ENCODE measurements at places on chromosomes 2 and 18.

GRCh38 chr2:238433300-238433915 is 6.7 kb downstream of the ASB1 start:
- no peaks in the 10 kb centered on the region for H3K27me3 ChIP-seq
- peak overlapping the region; percentile 6 for H3K4me3 ChIP-seq
- no peak for DNase-seq
- no peak overlapping the region for H3K27ac ChIP-seq
- H3K4me1 ChIP-seq: peaks cover 31% of the 10 kb centered on the region

DNA sequence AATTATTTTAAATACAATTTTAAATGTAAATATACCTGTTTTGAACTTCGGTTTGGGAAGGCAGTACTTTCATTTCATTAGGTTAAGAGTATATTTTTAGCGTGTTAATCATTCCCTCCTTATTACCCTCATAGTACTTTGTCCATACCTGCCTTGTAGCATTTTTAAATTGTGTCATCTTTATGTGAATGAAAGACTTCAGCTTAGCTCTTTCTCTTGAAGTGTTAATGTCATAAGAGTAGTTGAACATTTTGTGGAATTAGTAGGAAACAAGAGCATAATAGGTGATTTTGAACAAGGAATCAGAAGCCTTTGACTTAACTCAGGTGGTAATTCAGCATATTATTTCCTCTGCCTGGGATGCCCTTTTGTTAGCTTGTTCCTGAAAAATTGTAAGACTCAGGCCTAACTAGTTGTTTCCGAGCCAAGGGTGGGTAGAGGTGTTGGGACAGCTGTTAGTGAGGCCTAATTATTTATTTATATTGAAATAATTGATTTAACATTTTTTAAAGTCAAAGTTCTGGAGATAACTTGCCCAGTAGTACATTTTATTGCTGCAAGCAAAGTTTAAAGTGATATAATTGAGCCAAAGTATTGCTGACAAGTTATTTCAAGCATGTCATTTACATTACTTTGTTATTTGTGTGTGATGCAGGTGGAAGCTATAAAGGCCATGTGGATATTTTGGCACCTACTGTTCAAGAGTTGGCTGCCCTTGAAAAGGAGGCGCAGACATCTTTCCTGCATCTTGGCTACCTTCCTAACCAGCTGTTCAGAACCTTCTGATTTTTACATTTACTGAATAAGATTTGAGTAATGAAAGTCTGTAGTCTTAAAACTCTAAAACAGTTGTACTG is 38.7 kb downstream of the DDX1 start:
- no peaks in the 10 kb centered on the region for H3K27me3 ChIP-seq
- no peaks in the 10 kb centered on the region for H3K4me1 ChIP-seq
- DNase-seq: no peak
- H3K36me3 ChIP-seq: peaks cover 93% of the 10 kb centered on the region
- no peak overlapping the region for H3K27ac ChIP-seq

DNA sequence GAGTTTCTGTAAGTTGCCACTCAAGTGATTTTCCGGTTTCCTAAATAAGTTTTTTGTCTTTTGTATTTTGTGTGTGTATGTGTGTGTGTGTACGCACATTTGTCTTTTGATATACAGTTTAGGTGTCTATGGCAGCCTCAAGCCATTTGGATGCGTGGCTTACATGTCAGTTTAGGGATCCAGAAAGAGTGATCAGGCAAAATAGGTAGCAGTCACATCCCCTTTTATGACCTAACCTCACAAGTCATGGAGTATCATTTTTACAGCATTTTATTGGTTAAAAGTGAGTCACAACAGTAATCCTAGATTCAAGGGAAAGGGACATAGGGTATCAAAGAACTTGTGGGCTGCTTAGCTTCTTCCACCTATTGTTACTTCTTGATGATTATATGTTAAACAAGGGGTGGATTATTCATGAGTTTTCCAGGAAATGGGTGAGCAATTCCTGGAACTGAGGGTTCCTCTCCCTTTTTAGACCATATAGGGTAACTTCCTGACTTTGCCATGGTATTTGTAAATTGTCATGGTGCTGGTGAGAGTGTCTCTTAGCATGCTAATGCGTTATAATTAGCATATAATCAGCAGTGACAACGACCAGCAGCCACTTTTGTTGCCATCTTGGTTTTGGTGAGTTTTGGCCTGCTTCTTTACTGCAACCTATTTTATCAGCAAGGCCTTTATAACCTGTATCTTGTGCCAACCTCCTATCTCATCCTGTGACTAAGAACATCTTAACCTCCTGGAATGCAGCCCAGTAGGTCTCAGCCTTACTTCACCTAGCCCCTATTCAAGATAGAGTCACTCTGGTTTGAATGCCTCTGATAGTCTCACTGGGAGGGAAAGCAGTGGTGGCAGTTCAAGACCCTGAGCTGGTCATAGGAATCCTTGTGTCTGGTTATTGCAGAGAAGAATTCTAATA is 8.6 kb upstream of the SOCS6 start:
- H3K27ac ChIP-seq: no peak overlapping the region
- no peak overlapping the region for H3K4me3 ChIP-seq
- no peak for DNase-seq
- H3K4me1 ChIP-seq: no peaks in the 10 kb centered on the region

GRCh38 chr2:169828141-169828811 is 1.0 kb downstream of the UBR3 start:
- H3K27me3 ChIP-seq: no peaks in the 10 kb centered on the region
- H3K27ac ChIP-seq: peak overlapping the region; percentile 79
- DNase-seq: peak; percentile 26

DNA sequence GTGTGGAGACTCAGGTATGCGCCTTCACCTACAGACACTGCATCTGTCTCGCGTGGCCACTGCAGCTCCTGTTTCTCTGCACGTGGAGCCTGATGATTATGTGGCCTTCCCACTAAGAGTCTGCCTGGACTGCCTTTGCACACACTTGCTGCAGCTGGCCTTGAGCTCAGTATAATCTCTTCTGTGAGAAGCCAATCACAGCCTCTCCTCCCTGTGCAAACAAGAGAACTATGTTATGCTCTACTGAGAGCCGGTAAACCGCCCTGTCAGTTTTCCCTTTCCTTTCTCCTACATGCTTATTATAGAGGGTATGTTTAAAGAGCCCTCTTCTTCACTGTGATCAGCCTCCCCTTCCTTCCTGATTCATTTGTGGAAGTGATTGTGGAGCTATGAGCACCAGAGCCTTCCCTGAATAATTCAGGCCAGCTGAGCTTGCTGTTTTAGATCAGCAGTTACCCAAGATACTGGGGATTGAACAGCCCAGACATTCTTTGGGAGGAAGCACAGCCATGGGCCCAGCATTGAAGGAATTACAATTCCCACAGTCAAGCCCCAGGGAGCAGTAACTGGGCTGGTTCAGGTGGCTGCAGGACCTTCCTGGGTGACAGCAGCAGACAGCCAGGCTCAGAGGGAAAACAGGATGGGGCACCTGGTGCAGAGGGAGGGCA is 3.7 kb upstream of the TGFA start:
- no peak overlapping the region for H3K27ac ChIP-seq
- DNase-seq: no peak
- H3K4me3 ChIP-seq: no peak overlapping the region
- H3K27me3 ChIP-seq: peaks cover 14% of the 10 kb centered on the region
- peaks cover 19% of the 10 kb centered on the region for H3K4me1 ChIP-seq

GRCh38 chr2:174919947-174920595 is 85.1 kb downstream of the CHN1 start:
- no peak for DNase-seq
- no peak overlapping the region for H3K27ac ChIP-seq
- H3K4me3 ChIP-seq: no peak overlapping the region
- H3K4me1 ChIP-seq: no peaks in the 10 kb centered on the region
- H3K27me3 ChIP-seq: no peaks in the 10 kb centered on the region
- H3K36me3 ChIP-seq: no peaks in the 10 kb centered on the region

- no peaks in the 10 kb centered on the region for H3K27me3 ChIP-seq
- H3K4me1 ChIP-seq: peaks cover 35% of the 10 kb centered on the region
- H3K36me3 ChIP-seq: peaks cover 7% of the 10 kb centered on the region
- H3K4me3 ChIP-seq: no peak overlapping the region
These were observed 52.2 kb downstream of the ODC1 start for GRCh38 chr2:10395893-10396292.

- H3K36me3 ChIP-seq: no peaks in the 10 kb centered on the region
- H3K27ac ChIP-seq: no peak overlapping the region
- no peak overlapping the region for H3K4me3 ChIP-seq
- no peaks in the 10 kb centered on the region for H3K27me3 ChIP-seq
- H3K4me1 ChIP-seq: no peaks in the 10 kb centered on the region
These were observed 192.0 kb downstream of the CDH7 start for GRCh38 chr18:65942854-65943253.

DNA sequence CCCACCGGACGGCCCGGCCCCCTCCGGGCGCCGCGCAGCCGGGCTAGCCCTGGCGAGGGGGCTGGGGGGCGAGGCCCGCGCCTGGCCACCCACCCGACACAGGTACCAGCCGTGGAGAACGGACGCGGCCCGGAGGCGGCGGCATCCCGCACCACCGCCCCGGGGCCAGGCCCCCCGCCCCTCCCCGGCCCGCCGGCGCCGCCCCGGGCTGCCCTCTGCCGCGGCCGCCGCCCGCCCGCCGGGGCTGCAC is 405 bp downstream of the SOS1 start:
- no peak overlapping the region for H3K4me3 ChIP-seq
- peaks cover 39% of the 10 kb centered on the region for H3K4me1 ChIP-seq
- no peak for DNase-seq
- H3K36me3 ChIP-seq: peaks cover 18% of the 10 kb centered on the region
- H3K27ac ChIP-seq: no peak overlapping the region

- peak overlapping the region; percentile 71 for H3K27ac ChIP-seq
- peaks cover 29% of the 10 kb centered on the region for H3K4me1 ChIP-seq
- DNase-seq: no peak
- H3K4me3 ChIP-seq: no peak overlapping the region
- H3K27me3 ChIP-seq: no peaks in the 10 kb centered on the region
These were observed 101.7 kb upstream of the PGAP1 start for GRCh38 chr2:197028230-197028629.

DNA sequence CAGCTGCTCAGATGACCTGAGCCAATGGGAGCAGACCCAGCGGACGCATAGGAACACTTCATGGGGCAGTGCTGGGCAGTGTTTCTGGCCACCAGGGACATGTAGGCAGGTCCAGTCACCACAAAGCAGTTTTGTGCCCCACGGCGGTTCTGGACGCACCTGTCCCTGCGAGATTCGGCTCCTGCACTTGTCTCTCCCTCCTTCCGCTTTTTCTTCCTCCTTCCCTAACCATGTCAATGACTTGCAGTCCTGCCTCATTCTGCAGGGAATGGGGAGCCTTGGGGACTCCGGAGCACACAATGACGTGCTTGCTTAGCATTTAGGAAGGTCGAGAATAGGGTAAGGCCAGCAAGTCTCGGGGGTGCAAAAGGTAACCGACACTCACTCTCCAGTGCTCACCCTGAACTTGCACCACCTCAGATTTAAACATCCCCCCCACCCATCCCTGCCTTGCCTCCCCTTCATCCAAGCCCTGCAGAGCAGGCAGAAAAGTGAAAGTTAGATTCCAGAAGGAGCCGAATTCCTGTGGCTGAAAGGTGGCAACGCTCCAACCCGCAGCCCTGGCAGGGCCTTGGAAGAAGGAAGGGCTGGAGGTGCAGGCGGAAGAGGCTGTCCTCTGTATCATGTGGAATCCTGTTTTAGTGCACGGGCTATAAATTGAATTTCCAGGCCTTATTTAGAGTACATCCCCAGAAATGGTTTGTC is 40.5 kb upstream of the ATG16L1 start:
- H3K36me3 ChIP-seq: no peaks in the 10 kb centered on the region
- no peak overlapping the region for H3K4me3 ChIP-seq
- no peak for DNase-seq
- no peaks in the 10 kb centered on the region for H3K27me3 ChIP-seq
- peaks cover 18% of the 10 kb centered on the region for H3K4me1 ChIP-seq

GRCh38 chr18:59861009-59861408 is 38.8 kb upstream of the PMAIP1 start:
- H3K27me3 ChIP-seq: no peaks in the 10 kb centered on the region
- no peaks in the 10 kb centered on the region for H3K36me3 ChIP-seq
- no peak for DNase-seq
- no peak overlapping the region for H3K27ac ChIP-seq
- H3K4me3 ChIP-seq: no peak overlapping the region
- no peaks in the 10 kb centered on the region for H3K4me1 ChIP-seq

DNA sequence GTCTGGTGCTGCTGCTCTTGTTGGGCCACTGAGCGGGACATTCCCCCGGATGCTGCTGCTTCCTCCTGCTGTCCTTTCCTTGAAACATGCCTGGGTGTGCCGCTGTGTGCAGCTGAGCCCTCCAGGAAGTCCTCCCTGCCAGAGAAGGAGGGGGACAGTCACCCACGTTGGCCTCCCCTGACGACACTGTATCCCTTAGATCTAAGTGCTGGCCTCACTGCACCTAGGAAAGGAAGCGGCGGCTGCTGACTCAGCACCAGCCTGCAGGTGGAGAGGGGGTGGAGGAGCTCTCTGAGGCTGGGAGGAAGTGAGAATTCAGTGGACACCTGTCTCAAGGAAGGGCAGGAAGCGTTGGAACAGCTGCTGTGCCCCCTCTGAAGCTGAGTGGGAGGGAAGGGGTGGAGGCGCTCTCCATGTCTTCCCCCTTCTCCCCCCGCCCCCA is 239.8 kb downstream of the HAUS1 start:
- no peaks in the 10 kb centered on the region for H3K36me3 ChIP-seq
- DNase-seq: peak; percentile 9
- H3K27me3 ChIP-seq: no peaks in the 10 kb centered on the region

DNA sequence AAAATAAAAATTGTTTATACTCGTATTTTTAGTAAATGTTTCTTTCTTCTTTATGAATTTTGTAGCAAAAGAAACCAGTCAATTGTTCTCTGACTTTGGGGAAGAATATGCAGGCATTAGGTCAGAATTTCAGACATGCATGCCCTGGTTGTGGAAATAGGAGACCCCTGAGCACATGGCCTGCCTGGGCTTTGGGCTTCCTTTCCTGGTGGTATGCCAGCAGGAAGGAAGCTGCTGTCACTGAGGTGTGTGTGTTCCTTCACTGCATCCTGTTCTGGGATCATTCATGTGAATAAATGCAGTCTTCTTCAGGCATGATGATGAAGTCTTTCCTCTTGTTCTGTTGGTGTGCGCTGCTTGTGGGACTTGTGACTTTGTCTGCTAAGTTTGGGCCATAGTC is 920.2 kb upstream of the VRK2 start:
- H3K27me3 ChIP-seq: no peaks in the 10 kb centered on the region
- H3K27ac ChIP-seq: no peak overlapping the region
- no peaks in the 10 kb centered on the region for H3K36me3 ChIP-seq
- H3K4me3 ChIP-seq: no peak overlapping the region

DNA sequence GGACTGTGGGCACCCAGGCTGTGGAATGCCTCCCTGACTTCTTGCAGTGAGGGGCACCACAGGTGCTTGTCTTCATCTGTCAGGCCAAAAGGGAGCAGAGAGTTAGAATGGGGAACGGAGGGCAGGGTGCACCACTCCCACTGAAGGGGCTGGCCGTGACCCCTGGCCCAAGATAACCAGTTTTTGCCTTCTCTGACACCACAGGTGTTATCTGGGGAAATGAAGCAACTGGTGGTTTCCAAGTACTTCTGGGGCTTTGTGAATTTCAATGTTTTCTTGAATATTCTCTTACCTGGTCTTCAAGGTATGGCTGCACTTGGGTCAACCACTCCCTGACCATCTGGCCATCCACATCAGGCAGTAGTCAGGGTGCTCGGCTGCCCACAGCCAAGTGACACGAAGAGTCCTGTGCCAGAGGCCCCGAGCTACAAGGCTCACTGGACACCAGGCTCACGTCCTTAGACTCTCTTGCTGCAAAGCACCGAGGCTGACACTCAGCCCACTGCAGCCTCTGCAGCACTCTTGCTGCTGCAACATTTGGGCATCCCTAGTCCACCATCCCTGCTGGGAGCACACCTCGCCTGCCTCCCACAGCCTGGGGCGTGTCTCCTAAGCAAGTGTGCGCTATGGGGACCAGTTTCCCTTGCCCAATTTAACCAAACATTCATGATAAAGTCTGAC is 57.0 kb downstream of the FAM178B start:
- H3K27ac ChIP-seq: no peak overlapping the region
- peak; percentile 54 for DNase-seq
- peaks cover 16% of the 10 kb centered on the region for H3K4me1 ChIP-seq
